ENCODE measurements at places on chromosomes 6 and 20.
A peak's percentile ranks its signal among the peaks of the same experiment; 100 is the strongest.

- no peaks in the 10 kb centered on the region for H3K27me3 ChIP-seq
- no peak overlapping the region for H3K27ac ChIP-seq
- H3K4me1 ChIP-seq, result no peaks in the 10 kb centered on the region
These were observed 24.1 kb downstream of the KLHL32 start for GRCh38 chr6:96948631-96949030.

- H3K4me3 ChIP-seq, result no peak overlapping the region
- H3K27me3 ChIP-seq, result no peaks in the 10 kb centered on the region
- peak; percentile 59 for DNase-seq
- H3K27ac ChIP-seq, result peak overlapping the region; percentile 30
- H3K4me1 ChIP-seq, result peaks cover 14% of the 10 kb centered on the region
These were observed 26.7 kb downstream of the MAN1A1 start for GRCh38 chr6:119322715-119323350.

DNA sequence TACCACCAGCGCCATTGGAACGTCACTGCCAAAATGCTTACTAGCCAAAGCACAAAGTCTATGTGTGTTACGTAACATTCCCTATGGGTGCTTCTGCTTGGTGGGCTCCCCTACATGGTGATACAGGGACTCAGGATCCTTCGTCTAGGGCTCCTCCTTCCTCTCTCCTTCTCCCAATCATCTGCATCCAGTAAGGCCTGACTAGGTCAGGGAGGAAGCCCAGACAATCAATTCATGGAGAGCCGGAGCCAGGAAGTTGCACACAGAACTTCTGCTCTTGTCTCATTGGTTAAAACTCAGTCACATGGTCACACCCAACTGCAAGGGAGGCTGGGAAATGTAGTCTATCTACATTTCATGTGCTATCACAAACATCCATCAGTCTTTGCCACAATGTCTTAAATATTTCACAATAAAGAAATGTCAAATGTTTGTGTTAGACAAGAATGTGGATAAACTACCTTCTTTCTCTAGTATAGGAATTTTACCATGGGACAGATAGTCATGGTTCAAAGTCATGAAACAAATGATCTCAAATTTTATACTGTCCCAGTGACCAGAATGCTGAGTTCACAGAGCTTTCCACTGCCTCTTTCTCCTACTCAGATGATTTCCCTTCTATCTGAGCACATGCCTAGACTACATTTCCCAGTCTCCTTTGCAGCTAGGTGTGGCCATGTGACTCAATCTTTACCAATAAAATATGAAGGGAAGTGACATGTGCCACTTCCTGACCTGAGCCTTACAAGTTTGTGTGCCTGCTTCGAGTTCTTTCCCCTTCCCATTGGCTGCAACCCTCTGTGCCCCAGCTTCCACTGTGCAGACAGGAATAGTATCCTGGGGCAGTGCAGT, 9.3 kb upstream of the KCNK15 start:
- DNase-seq, result peak; percentile 20
- peaks cover 7% of the 10 kb centered on the region for H3K4me1 ChIP-seq
- no peak overlapping the region for H3K27ac ChIP-seq

DNA sequence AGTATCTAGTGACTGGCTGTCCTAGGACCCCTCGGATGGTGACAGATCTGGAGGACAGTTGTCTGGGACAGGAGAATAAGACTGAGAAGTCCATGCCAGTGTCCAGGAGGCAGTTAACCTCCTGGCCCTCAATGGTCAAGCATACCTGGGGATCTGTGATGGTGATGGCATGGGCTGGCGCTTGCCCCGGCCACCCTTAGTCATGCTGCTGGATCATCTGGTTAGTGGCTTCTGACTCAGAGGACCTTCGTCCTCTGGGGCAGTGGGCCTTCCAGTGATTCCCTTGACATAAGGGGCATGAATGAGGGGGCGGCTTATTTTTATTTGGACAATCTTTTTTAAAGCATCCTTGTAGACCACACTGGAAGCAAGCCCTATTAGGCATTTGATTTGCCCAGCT, 24.0 kb upstream of the SF3B5 start:
- no peak overlapping the region for H3K27ac ChIP-seq
- H3K36me3 ChIP-seq, result no peaks in the 10 kb centered on the region
- H3K4me1 ChIP-seq, result no peaks in the 10 kb centered on the region
- no peak overlapping the region for H3K4me3 ChIP-seq

DNA sequence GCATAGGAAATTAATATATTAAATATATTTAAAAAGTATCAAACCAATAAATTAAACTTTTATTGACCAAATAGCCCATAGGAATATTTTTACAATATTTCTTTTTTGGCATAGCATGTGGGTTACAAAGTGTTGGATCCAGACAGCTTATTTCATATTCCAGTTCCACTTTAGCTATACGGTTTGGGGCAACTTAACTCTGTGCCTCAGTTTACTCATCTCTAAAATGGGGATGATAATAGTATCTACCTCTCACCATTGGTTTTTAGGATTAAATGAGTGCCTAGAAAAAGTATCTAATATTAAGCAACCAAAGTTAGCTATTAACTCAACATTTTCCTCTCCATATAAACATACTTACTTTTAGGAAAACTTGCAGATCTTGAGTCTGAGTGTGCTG, 243.8 kb downstream of the TBC1D32 start:
- no peaks in the 10 kb centered on the region for H3K27me3 ChIP-seq
- H3K4me1 ChIP-seq, result no peaks in the 10 kb centered on the region
- DNase-seq, result no peak

- H3K4me1 ChIP-seq, result peaks cover 2% of the 10 kb centered on the region
- peak overlapping the region; percentile 7 for H3K27ac ChIP-seq
- DNase-seq, result no peak
- H3K4me3 ChIP-seq, result no peak overlapping the region
These were observed 21.2 kb downstream of the REV3L start for GRCh38 chr6:111461860-111462259.

GRCh38 chr20:42598581-42598980, 591.1 kb downstream of the PTPRT start:
- no peak overlapping the region for H3K4me3 ChIP-seq
- no peaks in the 10 kb centered on the region for H3K27me3 ChIP-seq
- no peak overlapping the region for H3K27ac ChIP-seq
- H3K4me1 ChIP-seq, result no peaks in the 10 kb centered on the region

DNA sequence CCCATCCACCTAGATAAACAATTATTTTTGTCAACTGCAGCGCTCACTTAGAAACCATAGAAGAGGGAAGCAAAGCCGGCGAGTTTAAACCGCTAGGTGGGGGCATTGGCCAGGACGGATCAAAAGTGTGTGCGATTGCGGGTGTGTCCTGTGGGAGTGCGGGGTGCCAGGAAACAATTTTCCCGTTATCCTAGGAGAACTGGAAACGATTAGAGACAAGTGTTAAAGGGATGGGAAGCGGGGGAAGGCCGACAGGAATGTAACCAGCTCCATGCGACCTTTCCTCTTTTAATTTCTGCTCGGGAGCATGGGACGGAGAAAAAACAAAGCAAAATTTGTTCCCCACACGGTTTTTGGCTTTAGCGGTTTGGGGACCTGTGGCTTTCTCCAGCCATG, 2.8 kb upstream of the HTR1B start:
- no peaks in the 10 kb centered on the region for H3K36me3 ChIP-seq
- peaks cover 27% of the 10 kb centered on the region for H3K27me3 ChIP-seq
- no peak for DNase-seq
- H3K27ac ChIP-seq, result no peak overlapping the region
- H3K4me1 ChIP-seq, result no peaks in the 10 kb centered on the region
